IMR-90 (cell line): ENCODE measurements at places on chromosomes 13 and 19. TPM values are rescaled to one million over a fixed set of nuclear protein-coding genes. Genes with fewer than 3 reads are reported as not detected.
A peak's percentile ranks its signal among the peaks of the same experiment; 100 is the strongest.

Gene NLRP4
- not detected in 2 replicates for total RNA-seq

Gene ZBTB32
- total RNA-seq: not detected in 2 replicates

DNA sequence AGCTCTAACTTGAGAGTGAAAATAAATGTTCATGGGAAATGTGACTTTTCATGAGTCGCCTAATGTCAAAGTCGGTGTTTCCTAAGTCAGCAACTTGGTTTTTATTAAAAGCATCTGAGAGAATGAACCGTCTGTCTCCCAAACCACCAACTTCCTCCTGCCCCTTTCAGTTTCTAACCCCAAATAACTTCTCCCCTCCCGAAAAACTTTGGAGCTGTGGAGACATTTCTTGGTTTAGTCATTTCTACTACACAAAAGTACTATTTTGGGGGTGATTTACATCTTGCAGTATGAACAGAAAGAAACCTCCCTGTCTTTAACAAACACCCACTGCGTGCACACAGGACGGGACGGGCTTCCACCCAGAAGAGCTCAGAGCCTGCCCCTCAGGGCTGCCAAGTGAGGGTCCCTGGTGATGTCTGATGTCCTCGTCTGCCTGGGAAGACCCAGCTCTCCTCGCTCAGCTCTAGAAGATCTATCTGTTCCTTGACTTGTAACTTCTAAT is 65.0 kb downstream of the RASA3 start:
- DNase-seq: peak; percentile 68

DNA sequence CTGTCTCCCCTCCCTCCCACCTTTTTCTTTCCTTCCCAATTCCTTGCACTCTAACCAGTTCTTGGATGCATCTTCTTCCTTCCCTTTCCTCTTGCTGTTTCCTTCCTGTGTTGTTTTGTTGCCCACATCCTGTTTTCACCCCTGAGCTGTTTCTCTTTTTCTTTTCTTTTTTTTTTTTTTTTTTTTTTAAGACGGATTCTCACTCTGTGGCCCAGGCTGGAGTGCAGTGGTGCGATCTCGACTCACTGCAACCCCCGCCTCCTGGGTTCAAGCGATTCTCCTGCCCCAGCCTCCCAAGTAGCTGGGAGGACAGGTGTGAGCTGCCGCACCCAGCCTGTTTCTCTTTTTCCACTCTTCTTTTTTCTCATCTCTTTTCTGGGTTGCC is 6.9 kb downstream of the MYADM start:
- no peak for DNase-seq

- no peak for DNase-seq
These were observed 39.4 kb downstream of the VSTM2B start for GRCh38 chr19:29565171-29565570.

DNA sequence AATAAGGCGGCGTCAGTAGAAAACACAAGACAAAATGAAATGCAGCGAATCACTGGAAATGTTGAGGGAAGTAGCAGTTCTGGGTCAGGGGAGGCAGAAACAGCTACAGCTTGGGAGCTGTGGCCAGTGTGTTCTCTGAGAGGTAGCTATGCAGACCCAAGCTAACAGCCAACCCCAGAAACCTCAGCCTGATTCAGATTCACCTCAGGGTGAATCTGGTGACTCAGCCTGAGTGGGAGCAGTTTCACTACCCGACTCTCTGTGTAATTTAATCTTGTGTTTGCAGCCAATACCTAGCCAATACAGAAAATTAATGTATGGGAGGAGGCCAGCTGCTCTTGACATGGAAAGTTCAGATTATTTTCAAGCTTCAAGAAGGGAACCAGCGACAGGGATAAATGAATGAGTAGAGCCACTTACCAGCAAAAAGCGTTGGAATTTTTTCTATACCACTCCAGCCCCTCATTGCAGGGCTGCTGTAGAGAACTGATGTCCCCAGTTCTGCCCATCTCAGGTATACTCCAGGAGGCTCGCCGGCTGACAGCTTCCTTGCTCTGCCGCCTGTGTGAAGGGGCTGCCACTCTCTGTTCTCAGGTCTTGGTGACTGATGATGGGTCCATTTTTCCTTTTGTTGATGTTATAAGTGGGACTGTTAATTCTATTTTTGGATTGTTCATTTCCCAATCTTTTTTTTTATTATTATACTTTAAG is 8.9 kb downstream of the IGFL3 start:
- DNase-seq: peak; percentile 81

GRCh38 chr19:33448159-33448516 is 73.5 kb downstream of the PEPD start:
- no peak for DNase-seq

- no peak for DNase-seq
These were observed 98.3 kb upstream of the UQCRFS1 start for GRCh38 chr19:29311191-29311790.

- DNase-seq: no peak
These were observed 497 bp upstream of the MLNR start for GRCh38 chr13:49219647-49220035.

DNA sequence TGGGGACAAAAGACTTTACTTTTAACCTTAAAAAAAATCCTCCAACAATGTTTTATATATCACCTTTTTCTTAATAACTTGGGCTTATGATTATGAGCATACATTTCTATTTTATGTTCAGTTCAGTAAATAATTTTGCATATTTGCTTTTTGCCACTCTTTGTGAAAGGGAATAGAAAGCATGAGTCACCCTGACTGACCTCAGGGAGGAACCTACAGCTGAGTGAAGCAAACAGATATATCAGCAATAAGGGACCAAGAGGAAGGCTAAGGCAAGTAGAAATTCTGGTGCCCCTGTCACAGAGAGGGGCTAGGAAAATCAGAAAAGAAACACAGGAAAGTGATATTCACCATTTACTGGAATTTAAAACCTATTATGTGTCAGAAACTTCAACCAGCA is 37.2 kb upstream of the SOHLH2 start:
- DNase-seq: no peak

- DNase-seq: no peak
These were observed 408.2 kb downstream of the TBC1D4 start for GRCh38 chr13:75073786-75074185.

- no peak for DNase-seq
These were observed 35.2 kb upstream of the C13orf46 start for GRCh38 chr13:114008964-114009589.

DNA sequence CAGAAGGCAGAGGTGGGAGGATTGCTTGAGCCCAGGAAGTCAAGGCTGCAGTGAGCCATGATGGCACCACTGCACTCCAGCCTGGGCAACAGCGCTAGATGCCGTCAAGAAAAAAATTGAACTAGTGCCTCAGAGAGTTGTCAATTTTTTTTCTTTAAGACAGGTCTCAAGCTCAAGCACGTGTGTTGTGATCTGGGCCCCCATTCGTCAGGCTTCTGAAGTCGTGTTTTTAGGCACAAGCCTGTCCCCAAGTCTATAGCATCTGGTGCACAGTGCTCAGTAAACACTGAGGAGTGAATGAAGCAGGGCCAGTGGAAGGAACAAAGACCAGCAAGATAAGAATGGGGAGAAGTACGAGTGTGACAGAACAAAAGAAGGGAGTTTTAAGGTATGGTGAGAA is 23.7 kb upstream of the LAMP1 start:
- no peak for DNase-seq
